ENCODE measurements at places on chromosomes 13 and 19.

DNA sequence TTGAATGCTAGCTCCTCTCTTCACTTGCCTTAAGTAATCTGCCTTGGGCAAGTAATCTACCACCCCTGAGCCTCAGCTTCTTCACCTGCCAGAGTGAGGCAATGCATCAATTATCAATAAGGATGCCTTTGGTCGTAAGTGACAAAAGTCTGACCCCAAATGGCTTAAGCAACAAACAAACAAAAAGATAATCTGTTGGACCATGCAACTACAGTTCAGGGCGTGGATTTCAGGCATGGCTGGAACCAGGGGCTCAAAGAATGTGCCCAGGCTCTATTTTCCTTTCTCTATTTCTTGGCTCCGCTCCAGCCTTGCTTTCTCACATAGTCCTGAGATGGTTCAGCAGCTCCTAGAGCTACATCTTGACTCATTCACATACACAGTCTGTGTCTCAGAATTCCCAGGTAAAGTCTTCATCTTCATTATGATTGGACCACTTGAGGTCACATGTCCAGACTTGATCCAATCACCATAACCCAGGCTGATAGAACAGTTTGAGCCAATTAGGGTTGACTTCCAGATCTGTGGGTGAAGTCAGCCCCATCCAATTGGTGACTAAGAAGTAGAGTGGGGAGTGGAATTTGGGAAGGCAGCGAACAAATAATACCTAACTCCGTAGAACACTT lies 29.6 kb downstream of the ACSBG2 start:
- no peak for DNase-seq

DNA sequence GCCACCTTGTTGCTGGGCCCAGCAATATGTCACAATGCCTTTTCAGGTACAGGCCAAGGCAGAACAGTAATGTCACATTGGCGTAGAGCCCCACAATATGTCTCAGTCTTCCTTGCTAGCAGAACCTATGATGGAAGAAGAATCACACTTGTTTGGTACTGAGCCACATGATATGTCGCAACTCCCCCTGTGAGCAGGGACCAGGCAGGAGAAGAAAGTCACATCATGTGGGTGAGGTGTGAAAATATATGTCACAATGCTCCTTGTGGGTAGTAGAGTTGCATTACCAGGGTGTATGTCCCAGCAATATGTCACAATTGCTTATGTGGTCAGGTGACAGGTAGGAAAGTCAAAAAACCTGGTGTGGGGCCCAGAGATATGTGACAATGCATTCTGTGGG lies 7.1 kb upstream of the ZNF91 start:
- no peak for DNase-seq

DNA sequence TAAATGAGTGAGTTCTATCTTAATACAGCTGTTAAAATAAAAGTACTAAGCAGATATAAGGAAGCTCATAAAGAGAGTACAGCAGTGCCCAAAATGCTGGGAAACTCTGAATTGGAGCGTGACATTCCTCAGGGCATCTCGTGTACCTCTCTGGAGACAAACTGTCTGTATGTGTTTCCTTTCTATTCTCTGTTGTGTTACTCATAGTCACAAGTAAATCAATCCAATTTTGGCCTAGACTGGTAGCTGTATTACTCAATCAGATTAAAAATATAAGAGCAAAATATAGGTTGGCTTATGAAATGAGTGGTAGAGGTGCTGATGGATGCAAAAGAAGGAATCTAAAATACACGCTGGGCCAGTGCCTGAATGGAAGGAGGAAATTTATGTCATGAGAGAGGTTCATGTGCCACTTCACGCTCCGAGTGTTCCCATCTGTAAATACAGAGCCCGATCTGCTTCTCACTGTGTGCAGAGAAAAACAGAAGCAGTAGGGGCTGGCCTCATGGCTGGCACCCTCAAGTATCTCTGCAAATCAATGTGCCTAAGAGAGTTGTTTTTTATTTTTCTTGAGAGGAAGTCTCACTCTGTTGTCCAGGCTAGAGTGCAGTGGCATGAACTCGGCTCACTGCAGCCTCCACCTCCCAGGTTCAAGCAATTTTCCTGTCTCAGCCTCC lies 58.7 kb upstream of the RGCC start:
- DNase-seq = no peak

DNA sequence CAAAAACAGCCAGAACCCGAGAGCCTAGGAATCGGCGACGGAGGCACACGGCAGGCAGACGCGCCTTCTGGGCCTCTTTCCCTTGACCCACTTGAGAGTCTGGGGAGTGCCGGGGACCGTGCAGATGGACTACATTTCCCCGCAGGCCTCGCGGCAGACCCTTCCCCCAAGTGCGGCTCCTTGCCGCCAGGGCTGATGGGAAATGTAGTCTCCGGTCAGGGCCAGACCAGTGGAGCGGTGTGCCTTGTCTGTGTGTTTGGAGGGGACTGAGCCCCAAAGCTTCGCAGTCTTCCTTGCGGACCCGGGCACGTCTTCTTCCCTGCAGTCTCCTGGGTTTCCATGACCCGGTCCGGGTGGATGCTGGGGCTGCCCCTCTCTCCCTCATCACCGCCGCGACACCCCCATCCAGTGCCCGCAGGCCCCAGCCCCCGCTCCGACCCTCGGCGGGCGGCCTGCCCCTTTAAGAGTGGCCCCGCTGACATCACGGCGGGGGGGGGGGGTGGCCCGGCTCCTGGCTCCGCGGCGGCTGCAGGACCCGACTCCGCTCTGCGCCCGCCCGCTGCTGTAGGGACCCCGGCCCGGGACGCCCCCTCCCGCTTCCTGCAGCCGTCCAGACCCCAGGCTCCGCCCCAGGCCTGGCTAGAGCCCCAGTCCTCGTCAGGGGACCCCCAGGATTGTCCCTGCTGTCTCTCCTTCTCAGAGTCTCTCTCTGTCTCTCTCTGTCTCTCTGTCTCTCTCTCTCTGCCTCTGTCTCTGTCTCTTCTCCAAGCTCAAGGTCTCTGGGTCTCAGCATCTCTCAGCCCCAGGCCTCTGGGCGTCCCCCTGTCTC lies 758 bp upstream of the CACNG7 start:
- DNase-seq = no peak

DNA sequence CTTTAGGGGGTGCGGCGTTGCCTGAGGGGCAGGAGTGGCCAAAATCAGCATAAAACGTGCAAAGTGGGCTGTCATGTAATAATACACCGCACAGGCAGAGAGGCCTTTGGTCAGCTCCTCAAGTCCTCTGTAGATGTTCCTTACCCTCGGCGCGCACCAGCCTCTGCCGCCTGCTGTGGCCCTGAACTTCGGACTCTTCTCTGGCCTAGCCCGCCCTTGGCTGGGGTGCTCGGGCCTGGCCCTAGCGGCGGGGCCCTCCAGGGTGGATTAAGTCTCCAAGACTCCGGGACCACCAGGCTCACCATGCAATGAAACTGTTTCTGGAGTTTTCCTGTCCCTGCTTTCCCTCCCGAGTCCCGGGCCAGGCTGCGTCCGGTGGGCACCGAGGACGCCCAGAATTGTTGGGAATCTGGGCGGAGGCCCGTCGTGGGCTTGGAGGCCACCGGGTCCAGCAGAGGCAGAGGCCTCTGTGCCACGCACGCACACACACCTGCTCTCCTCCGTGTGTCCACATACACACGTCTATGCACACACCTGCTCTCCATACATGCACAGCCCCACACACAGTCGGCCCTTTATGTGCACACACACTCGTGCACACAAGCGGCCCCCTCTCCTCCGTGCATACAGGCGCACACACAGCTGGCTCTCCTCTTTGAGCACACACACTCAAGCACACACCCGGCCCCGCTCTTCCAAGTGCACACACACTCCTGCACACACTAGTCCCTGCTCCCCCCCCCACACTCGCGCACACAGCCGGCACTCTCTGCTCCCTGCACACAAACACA lies 1.5 kb upstream of the TFDP1 start:
- DNase-seq = no peak

DNA sequence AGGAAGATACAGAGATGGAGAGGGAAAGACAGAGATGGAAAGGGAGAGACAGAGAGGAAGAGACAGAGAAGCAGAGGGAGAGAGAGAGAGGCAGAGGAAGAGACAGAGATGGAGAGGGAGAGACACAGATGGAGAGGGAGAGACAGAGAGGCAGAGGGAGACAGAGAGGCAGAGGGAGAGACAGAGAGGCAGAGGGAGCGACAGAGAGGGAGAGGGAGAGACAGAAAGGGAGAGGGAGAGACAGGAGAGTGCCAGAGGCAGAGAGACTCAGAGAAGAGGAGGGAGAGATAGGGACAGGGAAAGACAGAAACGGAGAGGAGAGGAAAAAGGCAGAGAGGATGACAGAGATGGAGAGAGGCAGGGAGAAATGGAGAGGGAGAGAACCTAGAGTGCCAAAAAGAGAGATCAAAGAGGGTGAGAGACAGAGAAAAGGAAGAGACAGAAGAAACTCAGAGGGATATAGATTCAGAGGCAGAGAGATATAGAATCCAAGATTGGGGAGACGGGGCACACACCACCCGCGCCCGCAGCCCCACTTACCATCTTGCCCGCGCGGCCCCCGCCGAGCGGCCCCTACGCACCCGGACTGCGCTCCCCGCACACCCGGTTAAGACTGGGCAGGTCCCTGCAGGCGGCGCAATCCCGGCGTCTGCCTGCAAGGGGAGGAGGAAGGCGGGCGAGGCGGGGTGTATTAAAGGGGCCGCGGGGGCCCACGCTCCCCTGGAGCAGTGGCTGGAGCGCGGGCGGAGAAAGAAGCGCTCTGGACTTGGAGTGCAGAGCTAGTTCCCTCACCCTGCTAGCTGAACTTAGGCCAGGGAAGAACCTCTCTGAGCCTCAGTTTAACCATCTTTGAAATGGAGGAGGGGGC lies 10.7 kb downstream of the TM6SF2 start:
- DNase-seq = no peak

DNA sequence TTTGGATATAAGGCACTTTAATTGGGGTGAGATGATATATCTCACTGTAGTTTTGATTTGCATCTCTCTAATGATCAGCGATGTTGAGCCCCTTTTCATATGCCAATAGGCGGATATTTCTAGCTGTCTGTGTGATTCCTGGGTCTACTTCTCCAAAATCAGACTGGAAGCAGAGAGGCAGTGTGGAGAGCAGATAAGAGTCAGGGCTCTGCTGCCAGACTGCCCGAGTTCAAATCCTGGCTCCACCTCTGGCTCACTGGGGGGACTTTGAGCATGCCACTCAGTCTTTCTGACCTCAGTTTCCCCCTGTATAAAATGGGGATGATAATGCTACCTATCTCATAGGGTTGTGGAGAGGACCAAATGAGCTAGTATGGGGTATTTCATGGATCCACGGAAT lies 24.0 kb upstream of the ACP7 start:
- no peak for DNase-seq

DNA sequence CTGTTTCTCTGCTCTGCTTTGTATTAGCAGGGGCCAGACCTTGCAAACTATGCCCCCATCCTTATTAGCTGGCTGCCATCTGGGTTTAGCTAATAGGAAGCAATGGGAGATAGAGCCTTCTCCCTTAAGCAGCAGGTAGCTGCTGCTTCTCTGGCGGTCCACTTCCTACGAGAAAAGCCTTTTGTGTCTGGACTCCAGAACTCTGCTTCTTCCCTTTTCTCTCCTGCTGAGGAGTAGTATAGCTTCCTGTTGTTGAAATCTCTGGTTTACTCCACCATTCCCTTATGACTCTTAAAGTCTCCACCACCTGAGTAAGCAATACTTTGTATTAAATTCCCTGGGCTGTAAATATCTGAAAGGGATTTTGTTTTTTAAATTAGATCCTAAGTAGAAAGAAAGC lies 147.1 kb downstream of the DNAJC15 start:
- DNase-seq = no peak

DNA sequence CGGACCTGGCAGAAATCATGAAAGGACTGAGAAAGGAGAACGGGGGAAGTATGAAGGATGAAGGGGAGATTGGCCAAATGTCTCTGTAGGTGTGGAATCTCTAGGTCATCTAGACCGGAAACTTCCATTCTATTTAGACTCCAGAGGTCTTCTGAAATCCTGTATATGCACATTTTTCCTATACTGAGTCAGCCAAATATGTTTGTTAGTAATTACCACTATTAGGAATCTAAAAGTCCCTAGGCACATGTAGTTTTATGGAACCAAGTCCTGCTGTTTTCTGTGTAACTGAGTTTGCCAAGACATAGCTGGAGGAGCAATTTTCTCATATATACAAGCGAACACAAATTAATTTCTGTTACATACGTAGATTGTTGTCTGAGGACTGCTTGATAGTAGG lies 498.1 kb downstream of the GPC5 start:
- DNase-seq = no peak

- no peak for DNase-seq
Measured at GRCh38 chr13:30880151-30880855, 25.8 kb upstream of the MEDAG start.

GRCh38 chr13:92197669-92198068 lies 799.2 kb downstream of the GPC5 start:
- no peak for DNase-seq

- no peak for DNase-seq
Measured at GRCh38 chr13:40626561-40626960, 39.9 kb downstream of the FOXO1 start.

DNA sequence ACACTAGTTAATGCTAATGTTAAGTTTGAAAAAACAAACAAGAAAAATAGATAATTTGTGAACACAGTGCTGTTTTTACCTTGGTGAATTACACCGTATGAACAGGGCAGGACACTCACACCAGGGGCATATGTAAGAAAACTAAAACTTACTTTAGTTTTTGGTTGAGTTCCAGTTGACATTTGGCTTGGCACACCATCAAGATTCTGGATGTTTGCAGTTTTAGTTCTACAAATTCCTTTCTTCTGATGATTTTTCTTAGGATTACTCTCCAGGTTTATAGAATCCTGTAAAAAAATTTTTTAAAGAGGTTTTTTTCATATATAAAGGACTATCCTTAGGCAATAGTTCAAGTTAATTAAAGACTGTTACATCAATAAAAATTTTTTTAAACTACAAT lies 238.5 kb upstream of the STARD13 start:
- no peak for DNase-seq

DNA sequence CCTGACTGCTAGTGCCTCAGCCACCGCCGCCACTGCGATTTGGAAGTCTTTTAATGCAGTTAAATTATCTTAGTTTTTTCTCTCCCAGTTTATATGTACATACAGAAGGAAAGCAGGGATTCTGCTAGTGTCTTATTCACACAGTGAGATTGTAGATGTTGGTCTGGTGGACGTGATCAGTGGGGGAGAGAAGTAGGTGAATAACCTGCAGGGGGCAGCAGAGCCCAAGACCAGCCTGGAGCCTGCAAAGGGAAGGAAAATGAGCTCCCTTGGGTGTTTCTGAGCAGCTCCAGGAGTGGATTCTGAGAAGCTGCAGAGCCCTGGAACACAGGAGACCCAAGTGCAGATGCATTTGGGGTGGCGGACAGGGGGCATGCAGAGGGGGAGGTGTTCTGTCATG lies 26.3 kb downstream of the ZNF844 start:
- DNase-seq = peak; percentile 66

DNA sequence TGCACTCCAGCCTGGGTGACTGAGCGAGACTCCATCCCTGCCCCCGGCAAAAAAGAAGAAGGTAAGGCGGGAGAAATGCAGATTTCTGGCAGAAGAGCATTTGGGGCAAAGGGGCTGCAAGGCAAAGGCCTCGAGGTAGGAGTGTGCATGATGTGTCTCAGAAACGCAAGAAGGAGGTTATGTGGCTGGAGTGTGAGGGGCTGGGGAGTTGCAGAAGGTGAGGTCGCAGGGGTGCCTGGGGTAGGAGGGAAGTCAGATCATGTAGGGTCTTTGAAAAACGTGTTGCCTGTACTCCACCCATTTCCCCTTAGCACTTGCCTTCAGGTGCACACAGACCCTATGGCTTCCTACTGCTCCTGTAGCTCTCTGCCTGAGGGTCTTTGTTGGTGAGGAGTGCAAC lies 29.9 kb downstream of the KCTD15 start:
- no peak for DNase-seq
